Neuronal stem cell (in vitro differentiated cells): ENCODE measurements at places on chromosomes 2 and 18.

DNA sequence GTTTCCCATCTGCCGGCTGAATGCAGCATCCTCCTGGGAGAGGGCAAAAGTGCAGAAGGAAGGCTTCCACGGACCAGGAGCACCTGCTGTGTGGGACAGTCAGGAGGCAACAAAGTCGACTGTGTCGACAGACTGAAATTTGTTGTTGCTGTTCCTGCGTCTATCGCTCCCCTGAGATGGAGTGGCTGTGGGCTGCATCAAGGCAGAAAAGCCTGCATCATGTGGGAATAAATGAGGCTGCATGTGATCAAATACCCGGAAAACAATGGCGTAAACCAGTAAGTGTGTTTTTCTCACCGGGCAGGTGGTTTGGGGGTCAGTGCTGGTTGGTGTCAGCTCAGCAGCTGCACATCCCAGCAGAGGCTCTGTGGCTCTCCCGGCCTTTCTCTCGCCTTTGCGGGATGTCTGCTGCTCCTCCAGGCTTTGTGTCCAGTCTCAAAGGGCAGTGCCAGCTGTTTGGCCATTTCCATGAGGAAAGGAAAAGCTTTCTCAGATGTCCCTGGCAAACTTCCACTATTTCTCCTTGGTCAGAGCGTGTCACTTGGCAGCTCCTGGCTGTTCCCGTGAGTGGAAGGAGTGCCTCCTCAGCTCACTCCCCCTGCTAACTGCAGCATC is 262.4 kb downstream of the NDUFA10 start:
- no peak for DNase-seq

- no peak for DNase-seq
Observed at GRCh38 chr2:66596256-66596655, 161.3 kb downstream of the MEIS1 start.

DNA sequence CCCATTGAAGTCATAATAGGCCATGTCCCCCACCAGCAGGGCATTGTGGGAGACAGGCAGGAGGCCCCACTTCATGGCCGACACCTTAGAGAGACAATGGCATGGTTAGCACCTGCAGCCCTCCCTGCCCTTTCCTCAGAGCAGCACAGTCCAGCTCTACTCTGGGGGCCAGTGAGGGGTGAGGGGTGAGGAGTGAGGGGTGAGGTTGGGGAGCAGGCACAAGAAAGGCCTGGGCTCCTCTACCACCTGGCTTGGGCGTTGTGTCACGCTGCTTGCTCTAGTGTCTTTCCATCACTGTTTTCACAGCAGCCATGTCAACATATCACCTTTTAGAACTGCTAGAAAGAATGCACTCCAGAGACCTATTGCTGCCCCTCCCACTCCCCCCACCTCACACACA is 77.2 kb downstream of the ADD2 start:
- no peak for DNase-seq

DNA sequence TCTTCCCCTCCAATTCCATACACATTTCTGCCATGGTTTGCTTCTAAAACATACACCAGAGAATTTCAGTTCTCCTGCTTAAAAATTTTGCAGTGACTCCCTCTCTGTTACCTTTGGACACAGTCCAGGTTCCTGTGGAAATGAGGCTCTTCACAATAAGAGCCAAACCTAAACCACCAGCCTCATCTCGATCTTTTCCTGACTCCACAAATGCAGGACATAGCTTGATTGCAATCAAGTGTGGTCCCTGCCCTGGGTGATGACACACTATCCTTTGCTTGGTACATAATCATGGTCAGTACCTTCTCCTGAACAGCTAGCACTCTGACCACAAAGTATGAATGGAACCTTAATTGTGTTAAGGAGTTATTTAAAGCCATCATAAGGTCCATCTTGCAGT is 134.9 kb upstream of the CHAC2 start:
- DNase-seq: no peak

GRCh38 chr2:24123922-24124580 is 782 bp downstream of the FAM228B start:
- DNase-seq: no peak

DNA sequence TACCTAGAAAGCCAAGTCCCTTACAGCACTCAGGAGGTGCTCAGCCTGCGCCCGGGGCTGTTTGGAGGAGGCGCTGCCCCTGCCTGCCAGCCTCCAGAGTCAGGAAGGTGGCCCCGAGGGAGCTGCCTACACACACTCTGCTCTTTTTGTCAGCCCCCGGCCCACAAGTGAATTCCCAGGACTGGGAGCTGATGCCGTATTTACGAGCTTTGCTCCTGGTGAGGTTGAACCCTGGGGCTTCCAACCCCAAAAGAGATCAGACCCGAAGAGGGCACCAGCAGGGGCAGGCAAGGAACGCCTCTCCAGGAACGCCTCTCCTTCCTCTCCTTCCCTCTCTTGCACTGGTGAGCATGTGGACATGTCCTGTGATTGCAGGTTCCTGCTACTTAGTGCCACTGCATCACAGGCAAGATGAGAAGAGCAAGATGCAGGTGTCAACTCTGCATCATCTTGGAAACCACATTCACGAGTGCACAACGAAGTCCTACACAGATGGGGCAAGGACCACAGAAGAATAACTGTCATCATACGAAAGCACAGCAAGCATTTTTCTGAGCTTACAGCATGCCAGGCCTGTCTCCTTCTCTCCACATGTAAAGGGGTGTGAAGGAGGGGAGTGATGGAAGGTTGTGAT is 126.7 kb downstream of the NDUFA10 start:
- no peak for DNase-seq

GRCh38 chr2:189047171-189047888 is 73.2 kb downstream of the COL3A1 start:
- DNase-seq: no peak

DNA sequence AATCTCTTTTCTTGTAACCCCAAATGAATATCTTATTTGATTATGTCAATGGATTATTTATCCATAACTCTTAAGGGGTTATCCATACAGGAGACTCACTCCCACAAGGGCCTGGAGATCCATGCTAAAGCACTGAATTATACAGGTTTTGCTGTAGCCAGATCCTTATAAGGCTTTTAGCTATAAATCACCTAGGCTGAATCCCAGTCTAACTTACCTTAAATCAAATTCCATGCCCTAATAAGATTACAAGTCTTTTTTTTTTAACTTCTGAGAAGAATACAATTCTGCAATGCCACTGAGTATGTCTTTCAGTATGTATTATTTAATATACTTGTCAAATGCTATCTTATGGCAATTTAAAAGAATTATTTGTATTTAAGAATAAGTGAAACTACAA is 340.5 kb downstream of the NBAS start:
- no peak for DNase-seq

DNA sequence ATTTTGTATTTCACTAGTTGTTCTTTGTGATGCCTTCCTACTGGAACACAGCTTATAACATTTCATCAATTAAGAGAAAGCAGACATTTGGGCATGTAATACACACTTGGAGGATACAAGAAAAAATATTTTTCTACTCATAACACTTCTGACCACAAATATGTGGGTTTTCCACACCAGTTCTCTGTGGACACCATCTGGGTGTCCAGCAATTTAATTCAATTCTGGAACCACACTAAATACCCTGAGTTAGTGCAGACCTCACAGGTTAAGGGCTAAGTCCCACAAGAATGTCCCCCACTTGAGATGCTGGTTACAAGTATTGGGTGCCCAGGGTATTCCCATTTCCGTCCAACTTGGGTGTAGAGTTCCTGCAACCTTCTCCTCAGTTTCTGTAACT is 91.1 kb upstream of the SKOR2 start:
- DNase-seq: no peak
